Left lobe of liver (tissue), 2 donors: ENCODE measurements at places on chromosomes 13 and 19.
A peak's percentile ranks its signal among the peaks of the same experiment; 100 is the strongest.

DNA sequence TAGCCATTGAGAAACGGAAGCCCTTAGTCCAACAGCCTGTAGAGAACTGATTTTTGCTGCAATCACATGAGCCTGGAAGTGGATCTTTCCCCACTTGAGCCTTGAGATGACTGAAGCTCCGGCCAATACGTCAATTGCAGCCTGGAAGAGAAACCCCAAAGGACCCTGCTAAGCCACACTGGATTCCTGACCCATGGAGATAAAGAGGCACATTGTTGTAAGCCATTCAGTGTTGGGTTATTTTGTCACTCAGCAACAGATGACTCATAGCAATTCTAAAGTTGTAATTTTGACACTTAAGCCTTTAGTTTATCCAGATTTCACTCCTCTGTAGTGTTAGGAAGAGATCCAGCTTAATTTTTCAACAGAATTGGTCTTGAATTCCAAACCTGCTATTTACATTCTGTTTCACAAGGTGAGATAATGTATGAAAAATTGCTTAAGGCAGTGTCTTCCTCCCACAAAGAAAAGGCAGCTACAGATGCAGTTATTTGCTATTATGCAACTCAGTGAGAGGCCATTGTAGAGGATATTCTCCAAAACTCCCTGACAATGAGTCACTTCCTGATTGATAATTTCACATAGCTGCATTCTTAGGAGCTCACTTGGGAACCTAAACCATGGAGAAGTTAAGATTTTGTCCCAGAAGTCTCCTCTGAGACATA lies 59.4 kb upstream of the TSHZ3 start:
- DNase-seq, result no peak

- DNase-seq, result peak; percentile 48
Observed at GRCh38 chr13:76879203-76879882, 6.9 kb downstream of the KCTD12 start.

- DNase-seq, result no peak
Observed at GRCh38 chr19:13526552-13526951, 20.3 kb upstream of the CACNA1A start.

DNA sequence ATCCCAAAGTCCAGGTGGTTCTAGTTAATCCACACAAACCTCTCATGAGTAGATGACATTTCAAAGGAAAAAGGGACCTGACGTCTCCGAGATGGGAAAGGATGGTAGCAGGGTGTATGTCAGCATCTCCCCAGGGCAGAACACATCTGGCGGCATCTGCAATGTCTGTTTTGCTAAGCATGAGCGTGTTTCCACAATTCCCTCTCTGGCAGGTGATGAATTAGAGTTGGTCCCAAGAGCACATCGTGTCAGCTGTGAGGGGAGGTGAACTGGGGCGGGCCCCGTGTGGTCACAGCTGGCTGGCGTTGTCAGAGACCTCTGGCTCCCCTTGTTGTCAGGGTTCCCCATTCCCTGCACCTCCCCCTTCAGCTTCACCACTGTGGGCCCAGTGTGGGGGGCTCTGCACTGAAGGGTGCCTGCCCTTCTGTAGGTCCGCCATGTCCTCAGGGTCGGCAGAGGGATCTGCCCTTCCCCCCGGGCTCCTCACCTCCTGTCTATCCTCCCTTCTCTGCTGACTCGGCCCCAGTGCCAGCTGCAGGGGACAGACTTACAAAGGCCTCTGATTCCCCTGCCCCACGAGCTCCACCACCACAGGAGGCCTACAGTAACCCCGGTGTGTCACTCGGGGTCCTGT lies 58.2 kb downstream of the CDADC1 start:
- no peak for DNase-seq

- DNase-seq, result no peak
Observed at GRCh38 chr13:25662516-25662915, 290.7 kb downstream of the ATP8A2 start.

DNA sequence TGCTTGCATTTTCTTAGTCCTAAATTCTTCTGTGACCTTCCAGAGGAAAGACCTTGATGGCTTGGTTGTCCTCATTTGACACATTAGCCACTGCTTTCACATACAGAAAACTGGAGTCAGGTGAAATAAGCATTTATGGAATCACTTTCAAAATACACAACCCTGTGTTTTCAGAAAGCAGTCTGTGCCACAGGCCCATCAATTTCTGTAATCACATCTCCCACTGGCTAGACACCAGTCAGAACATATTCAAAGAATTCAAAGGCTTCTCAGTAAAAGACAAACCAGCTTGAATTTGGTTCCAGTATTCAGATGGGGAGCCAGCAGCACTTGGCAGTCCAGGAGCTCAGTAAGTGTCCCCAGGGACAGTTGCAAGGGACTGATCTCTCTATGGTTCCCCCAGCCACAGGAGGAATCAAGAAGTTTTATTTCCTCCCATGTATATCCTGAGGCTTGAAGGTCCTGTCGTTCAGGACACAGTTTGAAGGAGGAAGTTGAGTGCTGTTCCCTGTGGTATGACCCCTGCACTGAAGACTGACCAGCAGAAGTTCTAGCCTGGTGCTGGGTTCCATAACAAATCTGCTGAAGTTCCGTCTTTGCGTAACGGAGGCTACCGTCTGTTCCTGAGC lies 214.3 kb downstream of the FOXO1 start:
- no peak for DNase-seq

DNA sequence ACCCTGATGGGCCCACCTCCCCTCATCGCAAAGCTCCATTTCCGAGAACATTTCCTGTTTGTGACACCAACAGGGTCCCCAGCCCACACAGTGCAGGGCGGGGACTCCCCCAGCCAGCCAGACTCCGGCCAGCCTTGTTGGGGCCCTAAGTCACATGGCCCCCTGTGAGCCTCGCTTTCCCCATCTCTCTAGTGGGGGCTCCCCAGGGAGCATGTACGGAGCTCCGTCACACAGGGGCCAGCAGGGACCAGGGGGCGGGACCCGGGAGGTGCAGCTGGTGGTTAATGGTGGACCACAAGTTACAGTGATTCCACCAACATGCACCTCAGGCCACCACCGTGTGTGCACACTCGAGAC lies 1.7 kb downstream of the TBXA2R start:
- no peak for DNase-seq

GRCh38 chr19:18339723-18340122 lies 675 bp upstream of the PGPEP1 start:
- no peak for DNase-seq

GRCh38 chr19:35293363-35293739 lies 1.4 kb downstream of the MAG start:
- no peak for DNase-seq

- no peak for DNase-seq
Observed at GRCh38 chr13:44195245-44195644, 178.4 kb upstream of the SERP2 start.

DNA sequence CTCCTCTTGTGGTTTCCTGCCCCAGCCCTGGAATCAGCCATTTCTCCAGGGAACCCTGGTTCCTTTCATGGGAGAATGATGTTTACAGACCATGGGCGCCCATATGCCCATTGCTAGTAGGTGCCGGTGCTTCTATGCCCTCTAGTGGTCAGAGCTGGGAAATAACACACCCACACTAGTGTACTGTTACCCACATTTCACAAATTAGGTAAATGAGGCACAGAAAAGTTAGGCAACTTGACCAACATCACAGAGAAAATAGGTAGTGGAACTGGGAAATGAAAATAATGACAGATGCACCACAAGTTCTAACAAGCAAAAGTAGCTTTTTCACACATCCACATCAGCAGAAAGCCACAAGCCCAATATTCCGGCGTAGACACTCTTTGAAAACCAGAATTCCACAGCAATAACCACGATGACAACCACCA lies 1.3 kb upstream of the CEACAM3 start:
- DNase-seq, result no peak

- DNase-seq, result no peak
Observed at GRCh38 chr13:86155756-86156155, 356.5 kb upstream of the SLITRK6 start.

DNA sequence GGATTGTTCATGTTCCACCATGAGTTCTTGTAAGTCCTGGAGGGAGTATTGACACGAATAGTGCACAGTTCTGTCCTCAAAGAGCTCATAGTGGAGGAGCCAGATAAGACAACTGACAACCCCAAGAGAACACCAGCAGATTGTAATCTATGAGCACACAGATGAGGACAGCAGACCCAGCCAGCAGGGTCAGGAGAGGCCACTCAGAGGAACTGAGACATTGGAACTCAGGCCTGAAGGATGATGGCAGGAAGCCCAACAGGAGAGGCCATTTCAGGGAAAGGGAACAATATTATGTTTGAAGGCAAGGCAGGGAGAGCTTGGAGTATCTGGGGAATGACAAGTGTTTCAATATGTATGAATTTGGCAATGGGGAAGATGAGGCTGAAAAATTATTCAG lies 63.7 kb upstream of the IPO5 start:
- DNase-seq, result no peak

- no peak for DNase-seq
Observed at GRCh38 chr19:51156710-51157109, 14.6 kb downstream of the SIGLEC7 start.

DNA sequence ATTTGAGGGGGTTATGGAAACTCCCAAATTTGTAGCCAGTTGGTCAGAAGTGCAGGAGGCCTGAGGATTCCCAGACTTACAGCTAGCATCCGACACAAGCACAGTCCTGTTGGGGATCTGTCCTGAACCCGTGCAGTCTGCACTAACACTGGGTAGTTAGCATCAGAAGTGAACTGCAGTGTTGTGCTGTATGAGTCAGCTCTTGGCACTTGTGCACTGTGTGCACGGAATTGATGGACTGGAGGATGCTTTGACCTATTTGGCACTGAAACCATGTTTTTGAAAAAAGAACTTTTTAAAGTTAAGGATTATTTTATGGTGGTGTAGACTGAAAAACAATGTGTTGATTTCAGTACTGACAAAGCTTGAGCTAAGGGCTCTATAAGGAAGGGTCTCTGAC lies 279.0 kb downstream of the NHLRC3 start:
- DNase-seq, result no peak

DNA sequence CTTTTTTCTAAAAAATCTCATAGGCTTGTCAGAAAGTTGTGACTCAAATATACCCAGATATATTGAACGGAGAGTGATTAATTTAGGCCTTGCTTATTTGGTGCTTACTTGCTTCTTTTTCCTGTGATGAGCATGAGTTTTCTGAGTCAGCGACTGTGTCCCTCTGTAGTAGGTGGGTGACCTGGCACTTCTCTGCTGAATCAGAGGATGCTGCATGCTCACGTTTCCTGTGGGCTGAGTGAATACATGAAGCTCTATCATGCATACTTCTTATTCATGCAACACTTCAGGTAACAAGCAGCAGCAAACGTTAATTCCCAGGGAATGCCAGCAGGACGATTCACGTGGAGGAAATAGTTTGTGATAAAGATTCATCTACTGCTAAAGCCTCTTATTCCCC lies 245.0 kb downstream of the KLF5 start:
- no peak for DNase-seq

DNA sequence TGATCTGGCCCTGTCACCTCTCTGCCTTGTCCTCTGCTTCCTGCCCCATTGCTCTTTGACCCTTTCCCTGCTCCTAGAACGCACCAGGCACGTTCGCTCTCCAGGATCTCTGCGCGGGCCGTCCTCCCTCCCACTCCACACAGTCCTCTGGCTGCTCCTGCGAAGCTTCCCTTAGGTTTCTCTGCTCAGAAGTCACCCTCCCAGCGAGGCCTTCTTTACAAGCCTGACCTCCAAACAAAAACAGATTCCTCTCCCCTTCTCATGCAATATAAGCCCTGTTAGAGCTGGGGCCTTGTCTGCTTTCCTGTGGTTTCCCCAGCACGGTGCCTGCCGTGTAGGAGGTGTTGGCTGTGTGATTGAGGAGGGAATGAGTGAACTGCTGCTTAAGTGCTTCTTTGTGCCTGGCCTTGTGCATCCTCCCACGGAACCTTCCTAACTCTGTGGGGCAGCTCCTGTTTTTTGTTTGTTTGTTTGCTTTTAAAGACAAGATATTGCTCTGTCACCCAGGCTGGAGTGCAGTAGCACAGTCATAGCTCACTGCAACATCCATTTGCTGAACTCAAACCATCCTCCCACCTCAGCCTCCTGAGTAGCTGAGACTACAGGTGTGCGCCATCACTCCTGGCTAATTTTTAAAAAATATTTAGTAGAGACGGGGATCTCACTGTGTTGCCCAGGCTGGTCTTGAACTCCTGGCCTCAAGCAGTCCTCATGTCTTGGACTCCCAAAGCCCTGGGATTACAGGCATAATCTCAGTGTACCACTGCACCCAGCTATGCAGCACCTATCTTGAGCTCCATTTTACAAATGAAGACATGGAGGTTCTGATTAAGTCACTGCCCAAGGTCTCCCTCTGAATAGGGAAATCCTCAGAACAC lies 82.0 kb downstream of the SIPA1L3 start:
- DNase-seq, result peak; percentile 56

DNA sequence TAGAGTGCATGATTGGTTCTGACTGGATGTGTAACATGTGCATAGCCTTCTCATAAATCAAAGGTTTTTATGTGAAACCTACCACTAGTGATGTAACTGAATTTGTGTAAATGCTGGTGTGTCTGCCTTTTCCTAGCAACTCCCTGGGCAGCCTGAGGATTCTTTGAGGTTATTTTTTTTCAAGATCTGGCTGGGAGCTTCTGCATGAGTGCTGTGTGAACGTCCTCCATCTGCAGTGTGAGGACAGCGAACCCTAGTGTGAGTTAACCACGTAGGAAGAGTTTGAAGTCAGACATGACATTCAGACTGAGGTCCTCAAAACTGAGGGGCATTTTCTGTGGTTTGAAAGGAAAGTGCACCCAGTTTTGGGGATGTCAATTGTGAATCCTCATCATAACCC lies 39.9 kb downstream of the DPRX start:
- no peak for DNase-seq

DNA sequence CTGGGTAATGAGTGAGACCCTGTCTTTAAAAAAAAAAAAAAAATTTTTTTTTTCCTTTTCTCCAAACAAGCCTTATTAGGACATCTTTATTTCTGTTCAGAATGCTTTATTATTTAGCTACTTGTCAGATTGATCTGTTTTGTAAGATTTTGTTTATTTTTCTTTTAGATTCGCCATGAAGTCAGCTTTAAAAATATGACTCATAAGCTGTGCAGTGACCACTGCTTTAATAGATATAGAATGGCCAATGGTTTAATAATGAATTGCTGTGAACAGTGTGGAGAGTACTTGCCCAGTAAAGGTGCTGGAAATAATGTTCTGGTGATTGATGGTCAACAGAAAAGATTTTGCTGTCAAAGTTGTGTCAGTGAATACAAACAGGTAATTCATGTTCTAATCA lies 47.7 kb downstream of the ZMYM2 start:
- DNase-seq, result no peak

DNA sequence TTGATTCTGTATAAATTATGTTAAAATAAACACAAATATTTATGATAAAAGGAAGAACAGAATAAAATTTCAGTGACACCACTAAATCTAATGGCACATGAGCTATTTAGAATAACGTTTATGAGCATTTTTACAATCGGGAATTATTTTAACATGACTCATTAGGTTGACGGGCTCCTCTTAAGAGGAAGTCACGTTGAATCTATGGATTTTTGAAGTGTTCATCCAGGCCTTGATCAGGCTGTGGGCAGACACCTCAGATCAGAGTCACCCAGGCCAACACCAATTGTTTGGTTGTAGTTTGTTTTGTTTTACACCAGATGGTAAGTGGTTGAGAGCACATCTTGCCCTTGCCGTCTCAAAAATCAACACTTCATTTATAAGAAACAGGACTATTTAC lies 257.8 kb downstream of the FOXO1 start:
- no peak for DNase-seq
